Activated T-cell treated with anti-CD3 and anti-CD28 coated beads for 4 hours (primary cell): ENCODE measurements at places on chromosomes 12 and 14.

GRCh38 chr12:3795492-3796133 lies 42.7 kb upstream of the CRACR2A start:
- DNase-seq: no peak

DNA sequence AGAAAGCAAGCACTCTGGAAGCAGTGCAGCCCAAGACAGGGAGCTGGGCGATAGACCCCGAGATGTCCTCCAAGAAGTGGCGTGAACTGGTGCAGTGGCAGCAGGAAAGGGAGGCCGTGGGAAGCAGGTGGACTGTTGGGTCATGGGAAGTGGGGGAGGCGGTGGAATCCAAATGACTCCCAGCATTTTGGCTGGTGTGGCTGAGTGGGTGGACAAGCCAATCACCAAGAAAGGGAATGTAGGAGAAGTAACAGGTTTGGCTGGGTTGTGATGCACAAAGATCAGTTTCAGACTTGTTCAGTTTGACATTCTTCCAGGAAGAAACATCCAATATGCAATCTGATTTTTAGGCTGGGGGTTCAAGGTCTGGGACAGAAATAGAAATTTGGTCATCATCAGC lies 46.0 kb upstream of the KTN1 start:
- no peak for DNase-seq

DNA sequence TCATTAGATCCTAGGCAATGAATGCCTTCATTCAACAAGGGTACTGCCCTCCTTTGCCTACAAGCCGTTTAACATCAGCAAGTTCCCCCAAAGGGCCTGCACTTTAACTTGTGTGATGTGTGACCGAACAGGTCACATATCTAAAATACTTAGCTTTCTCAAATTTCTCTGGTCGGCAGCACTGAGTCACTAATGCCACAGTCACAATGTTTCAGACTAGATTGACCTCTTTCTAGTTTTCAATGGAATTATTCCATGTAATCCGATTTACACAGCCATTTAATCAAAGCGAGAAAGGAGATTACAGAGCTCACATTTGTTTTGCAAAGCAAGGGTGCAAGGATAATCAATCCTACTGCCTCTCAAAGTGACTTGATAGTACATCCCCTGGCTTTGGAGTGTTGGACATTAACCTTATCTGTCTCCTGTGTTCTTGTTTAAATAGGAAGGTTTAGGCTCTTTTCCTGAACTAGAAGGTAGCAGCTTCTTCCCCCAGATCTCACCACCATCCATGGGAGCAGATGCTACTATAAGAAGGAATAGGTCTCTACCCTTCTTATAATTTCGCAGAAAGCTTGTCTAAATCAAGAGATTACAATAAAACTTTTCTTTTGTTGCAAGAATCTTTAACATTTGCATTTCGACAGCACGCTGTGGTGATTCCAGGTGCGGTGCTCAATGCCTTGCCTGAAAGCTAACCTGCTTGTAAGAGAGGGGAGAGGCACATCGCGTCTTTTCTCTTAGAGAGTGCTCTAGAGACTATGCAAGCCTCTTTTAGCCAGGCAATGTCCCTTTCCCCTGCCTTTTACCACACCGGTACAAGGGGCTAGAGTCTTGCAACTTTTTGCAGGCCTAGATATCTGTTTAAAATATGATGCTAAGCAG lies 1.8 kb downstream of the KITLG start:
- no peak for DNase-seq

- DNase-seq: no peak
Observed at GRCh38 chr14:73457041-73457923, 1.1 kb downstream of the NUMB start.

DNA sequence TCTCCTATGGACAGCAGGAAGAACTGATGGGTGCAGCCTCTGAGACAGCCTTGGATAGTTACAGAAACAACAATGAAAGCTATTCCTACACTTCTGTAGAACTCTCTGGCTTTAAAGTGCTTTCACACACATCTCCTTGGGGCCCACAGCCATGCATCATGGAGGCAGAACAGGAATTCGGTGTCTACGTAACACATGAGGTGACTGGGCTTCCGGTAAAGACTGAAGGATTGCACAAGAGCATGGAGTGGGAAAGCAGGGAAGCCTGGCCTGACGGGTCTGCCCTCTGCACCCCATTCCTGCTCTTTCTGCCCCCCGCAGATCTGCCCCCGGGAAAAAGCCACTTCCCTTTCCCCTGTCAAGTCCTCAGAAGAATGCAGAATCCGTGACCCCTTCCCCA lies 82.6 kb downstream of the VWF start:
- no peak for DNase-seq

DNA sequence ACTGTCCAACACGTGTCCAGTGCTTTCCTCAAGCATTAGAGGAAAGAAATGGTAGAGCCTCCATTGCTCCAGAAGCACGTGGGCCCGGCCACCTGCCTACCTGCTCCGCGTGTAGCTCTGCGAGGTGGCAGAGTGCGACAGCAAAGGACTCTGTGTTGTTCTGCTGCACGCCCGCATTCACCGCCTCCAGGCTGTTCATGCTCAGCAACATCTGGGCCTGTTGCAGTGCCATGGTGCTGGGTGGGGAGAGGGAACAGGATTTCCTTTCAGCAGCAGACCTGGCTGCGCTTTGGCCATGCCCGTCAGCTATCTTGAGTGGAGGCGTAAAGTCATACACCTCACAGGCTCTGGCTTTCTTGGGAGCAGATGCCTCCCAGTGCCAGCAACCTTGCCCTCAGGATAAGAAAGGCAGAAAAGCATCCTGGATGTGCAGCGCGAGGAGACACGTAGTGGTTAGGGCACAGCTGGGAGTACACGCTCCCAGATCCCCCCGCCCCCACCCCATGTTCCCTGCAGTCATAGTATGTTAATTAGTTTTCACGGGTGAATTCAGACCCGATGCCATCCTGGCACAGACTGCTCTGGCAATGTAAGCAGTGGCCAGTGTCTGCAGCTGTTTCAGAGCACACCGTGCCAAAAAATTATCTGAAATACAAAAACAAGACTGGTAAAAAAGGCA lies 25.1 kb downstream of the ANAPC5 start:
- no peak for DNase-seq

GRCh38 chr12:32896432-32897280 lies at the start of gene PKP2:
TSS of gene PKP2 (minus strand) at chr12:32896777. CDS start at chr12:32896731, 46 bp downstream.
- no peak for DNase-seq

DNA sequence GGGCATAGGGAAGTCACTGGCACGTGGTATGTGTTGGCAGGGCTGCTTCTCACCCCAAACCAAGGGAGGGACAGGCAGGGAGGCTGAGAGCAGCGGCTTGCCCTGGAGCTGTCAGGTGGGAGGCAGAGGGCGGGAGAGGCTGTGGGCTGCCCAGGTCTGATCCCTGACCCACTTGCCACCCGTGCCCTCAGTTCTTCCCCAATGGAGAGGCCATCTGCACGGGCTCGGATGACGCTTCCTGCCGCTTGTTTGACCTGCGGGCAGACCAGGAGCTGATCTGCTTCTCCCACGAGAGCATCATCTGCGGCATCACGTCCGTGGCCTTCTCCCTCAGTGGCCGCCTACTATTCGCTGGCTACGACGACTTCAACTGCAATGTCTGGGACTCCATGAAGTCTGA lies 4.7 kb downstream of the GNB3 start:
- no peak for DNase-seq

DNA sequence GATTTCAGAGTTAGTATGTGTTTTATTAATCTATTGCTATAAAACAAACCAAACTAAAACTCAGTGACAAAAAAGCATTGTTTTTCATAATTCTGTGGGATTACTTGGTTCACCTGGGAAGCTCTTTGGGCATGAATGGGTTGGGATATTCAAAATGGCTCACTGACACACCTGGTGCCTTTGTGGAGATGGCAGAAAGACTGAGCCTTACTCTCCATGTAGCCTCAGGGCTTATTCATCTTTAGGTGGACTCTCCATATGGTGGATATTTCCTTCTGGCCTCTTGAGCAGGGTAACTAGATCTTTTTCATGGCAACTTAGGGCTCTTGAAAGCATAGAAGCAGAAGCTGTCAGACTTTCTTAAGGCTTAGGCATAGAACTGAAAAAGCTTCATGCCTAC lies 1102.8 kb upstream of the SEL1L start:
- DNase-seq: no peak

DNA sequence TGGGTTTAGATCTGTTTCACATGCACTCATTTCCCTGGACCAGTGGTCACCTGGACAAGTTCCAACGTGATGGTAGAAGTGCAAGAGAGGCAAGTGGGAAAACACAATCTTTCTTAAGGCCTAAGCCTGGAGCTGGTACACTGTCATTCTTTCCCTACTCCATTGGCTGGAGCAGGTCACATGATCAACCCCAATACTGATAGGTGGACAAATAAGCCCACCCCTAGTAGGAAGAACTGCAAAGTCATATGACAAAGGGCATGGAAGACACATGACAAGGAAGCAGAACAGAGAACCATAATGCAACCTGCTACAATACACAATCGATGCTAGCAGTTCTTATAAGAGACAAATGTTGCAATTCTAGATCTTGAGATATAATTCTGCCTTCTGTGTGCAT lies 66.3 kb downstream of the SRRM4 start:
- no peak for DNase-seq

GRCh38 chr12:128789356-128789929 lies 34.3 kb downstream of the SLC15A4 start:
- DNase-seq: no peak

- no peak for DNase-seq
Observed at GRCh38 chr12:98575013-98575412, 18.5 kb upstream of the SLC25A3 start.

- DNase-seq: no peak
Observed at GRCh38 chr14:48390346-48390745, 714.9 kb upstream of the MDGA2 start.

DNA sequence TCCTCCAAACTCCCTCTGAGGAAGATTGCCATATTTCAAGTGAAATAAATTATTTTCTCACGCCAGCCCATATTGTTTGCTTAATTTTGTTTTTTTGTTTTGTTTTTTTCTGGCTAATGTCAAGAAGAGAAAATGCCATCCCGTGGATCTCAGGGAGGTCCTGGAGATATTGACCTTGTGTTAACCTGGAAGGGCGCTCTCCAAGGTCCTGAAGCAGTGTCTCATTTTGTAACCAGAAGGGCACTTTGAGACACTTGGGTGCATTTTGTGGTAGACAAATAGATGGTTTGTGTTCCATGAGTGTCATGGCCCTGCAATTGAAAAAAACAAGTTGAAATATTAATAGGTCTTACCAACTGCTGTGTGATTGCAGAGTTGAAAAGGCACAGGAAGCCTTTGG lies 268.9 kb downstream of the SUDS3 start:
- no peak for DNase-seq

DNA sequence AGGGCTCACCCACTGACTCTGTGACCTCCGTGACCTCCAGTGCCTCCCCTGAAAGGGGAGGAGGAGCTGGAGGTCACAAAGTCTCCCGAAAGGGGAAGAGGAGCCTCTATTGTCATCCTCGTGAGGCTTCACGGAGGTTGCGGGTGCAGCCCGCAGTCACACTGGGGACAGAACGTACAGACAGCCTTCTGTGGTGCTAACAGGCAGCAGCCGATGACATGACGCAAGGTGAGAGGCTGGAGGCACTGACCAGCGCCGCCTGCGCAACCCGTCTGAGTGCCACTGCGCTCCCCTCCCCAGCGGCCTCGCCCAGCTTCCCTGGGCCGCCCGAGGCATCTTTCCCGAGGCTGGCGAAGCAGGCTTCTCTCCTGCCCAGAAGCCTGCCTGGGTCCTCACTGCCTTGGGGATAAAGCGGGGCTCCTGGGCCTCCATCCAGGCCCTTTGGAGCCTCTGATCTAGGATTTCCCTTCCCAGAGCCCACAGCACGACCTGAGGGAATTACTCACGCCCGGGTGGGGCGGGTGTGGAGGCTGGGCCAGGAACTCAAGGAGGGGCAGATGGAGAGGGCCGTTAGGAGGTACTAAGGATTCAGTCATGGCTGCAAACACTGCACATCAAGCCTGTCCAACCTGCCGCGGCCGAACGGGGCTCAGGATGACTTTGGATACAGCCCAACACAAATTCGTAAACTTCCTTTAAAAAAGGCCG lies 12.3 kb upstream of the LBHD2 start:
- no peak for DNase-seq

- DNase-seq: no peak
Observed at GRCh38 chr12:127970491-127970890, 296.5 kb upstream of the TMEM132C start.

DNA sequence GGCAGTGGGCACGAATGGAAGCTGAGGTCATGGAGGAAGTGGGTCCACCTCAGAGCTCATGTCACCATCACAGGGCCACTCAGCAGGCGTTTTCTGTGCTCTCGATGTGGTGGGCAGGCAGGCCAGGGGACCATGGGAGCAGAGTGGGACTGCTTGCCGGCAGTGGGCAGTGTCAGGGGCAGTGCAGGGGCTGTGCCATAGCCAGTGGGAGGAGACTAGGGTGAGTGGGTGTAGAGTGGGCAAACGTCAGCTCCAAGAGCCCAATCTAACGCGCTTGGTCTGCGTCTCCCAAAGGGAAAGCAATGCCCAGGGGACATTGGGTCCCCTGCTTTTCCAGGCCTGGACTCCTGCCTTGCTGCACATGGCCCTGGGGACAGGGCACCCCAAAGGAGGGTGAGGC lies 58.3 kb downstream of the SLC6A12 start:
- no peak for DNase-seq

DNA sequence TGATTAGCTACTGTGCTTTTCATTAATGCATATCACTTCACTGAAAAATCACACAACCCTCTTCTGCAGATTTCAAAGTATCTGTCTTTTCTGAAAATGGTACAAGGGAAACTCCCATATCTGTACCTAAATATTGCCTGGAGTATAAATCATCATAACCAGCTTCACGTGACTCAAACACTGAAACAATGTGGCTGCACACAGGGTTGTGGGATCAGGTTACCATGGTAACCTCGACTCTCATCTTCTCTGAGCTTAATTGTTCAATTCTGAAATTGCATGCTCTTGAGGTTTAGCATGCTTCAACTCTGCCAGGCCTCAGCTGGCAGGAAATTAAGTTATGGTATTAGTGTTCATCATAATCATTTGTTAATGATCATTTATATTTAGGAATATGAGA lies 77.5 kb upstream of the CPSF6 start:
- no peak for DNase-seq

DNA sequence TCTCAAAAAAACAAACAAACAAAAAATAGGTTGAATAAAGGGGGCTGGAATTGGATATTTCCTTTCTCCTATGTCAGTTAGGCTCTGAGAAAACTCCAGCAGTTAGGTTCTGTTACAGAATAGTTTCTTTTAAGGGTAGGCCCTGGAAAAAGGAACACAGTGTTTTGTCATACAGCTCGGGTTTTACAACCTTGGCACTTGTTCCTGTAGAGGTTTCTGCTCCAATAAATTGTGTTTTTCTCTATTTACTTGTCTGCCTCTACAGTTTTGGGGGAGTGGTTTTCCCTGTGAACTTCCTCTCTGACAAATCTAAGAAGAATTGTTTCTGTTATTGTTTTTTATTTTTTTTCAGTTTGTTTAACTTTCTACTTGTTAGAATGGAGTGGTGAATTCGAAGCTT lies 167.6 kb downstream of the ACSS3 start:
- no peak for DNase-seq

DNA sequence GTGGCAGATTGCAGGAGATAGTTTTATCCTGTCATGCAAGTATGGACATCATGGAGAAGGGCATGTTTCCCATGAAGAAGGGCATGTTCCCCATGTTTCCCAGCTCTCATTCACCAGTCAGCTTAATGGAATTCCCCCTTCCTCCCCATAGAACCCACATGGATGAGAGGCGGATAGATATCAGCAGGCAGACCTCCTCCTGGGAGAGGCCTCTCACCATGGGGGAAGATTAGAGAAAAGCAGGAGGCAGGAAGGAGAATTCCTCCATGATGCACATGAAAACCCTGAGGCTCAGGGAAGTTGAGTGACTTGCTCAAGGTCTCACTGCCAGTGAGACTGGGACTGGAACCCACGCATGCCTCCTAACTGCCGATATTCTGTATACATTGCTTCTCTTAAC lies 92.9 kb upstream of the FOXN3 start:
- no peak for DNase-seq

GRCh38 chr12:110344657-110345056 lies 58.9 kb downstream of the ANAPC7 start:
- DNase-seq: no peak
